ENCODE measurements at places on chromosomes 12 and 14.

- DNase-seq = no peak
These were observed 15.5 kb downstream of the SCAF11 start for GRCh38 chr12:45974883-45975282.

GRCh38 chr14:75470238-75470797 lies 42.5 kb downstream of the JDP2 start:
- DNase-seq = no peak

DNA sequence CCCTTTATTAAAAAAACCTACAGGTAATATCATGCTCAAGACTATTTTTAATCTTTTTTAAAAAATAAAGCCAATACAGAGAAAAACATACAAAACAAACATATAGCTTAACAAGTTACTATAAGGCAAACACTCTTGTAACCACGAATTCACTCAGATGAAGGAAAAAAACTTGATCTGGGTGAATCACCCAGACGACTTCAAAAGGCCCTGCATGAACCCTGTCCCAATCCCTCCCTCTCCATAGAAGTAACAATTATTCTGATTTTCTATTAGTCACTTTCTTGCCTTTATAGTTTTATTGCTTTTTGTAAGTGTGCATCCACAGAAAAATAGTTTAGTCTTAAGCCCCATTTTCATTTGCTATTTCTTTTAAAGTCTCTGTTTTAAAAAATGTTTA lies 72.6 kb downstream of the LRP6 start:
- DNase-seq = no peak

DNA sequence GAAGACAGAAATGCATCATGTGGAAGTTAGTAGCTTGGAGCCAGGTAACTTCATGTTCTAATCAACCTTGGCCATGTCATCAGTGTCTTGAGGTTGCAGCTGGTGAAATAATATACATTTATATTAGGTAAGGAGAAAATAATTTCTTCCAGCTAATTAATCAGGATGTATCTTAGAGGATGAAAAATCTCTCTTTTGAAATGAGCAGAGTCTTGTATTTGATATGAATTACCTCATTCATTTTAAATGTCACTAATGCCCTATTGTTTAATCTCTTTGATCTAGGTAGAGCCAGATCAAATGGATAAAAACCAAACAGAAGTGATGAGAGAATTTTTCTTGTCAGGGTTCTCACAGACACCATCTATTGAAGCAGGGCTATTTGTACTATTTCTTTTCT lies at the start of gene OR4Q2:
TSS of gene OR4Q2 (plus strand) at position 301 of the 400 bp plus-strand sequence.
- no peak for DNase-seq
